T-helper 9 cell (primary cell): ENCODE measurements at places on chromosomes 4 and X.

DNA sequence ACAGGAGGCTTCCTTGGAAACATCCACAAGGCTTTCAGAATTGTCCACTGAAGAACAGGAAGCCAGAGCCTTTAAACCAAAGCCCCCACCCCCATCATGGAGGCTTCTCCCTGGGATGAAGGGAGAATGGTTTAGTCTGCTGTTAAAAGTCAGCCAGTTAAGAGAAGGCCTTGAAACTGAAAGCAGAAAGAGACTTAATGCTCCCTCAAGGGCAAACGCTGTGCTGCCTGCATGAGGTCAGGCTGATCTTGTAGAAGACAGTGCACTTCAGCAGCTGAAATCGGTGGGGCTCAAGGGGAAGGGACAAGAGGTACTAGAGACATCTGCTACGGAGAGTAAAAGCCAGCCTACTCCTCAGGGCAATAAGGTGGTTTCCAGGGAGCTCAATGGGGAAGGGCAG, 69.0 kb downstream of the HPRT1 start:
- no peak for DNase-seq

DNA sequence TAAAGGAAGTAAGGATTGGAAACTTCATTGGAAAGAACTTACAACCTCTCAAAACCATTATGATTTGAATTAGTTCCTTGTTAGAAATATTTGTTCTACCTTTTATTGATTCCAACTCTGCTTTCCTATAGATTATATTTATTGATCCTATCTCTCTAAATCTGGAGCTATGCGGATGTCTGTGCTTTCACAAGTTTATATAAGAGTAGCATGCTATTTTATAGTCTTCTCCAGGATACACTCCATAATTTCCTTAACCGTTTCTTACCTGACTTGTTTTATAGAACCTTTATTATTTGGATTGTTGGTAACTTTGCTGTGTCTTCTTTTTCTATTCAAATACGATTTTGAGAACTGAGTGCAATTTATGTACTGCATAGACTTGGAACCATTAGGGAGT, 668.1 kb downstream of the RAPGEF2 start:
- no peak for DNase-seq

DNA sequence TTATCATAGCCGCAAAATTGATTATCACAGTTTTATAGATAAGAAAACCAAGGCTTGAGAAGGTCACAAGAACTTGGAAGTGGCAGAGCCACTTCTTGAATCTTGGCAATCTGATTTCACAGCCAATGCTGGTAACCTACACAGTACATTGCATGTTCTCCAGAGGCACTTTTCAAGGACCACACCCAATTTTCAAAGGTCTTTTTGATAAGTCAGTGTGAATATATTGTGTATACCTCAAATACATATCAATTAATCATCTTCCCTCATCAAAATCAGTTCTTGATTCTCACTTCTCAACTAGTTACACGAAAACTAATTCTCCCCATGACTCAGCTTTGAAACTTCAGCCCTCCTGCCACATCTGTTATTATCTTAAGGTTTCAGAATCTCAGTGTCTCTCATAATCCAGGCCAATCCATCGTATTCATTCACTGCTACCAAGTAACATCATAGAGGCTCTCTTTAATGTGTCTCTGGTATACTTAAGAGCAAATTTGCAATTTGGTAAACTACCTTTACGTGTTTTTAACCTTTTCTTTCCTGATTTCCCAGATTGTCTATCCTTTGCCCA, 16.8 kb downstream of the CAMK2D start:
- no peak for DNase-seq

GRCh38 chrX:104922206-104922621, 298.3 kb downstream of the TEX13A start:
- DNase-seq = peak; percentile 34

DNA sequence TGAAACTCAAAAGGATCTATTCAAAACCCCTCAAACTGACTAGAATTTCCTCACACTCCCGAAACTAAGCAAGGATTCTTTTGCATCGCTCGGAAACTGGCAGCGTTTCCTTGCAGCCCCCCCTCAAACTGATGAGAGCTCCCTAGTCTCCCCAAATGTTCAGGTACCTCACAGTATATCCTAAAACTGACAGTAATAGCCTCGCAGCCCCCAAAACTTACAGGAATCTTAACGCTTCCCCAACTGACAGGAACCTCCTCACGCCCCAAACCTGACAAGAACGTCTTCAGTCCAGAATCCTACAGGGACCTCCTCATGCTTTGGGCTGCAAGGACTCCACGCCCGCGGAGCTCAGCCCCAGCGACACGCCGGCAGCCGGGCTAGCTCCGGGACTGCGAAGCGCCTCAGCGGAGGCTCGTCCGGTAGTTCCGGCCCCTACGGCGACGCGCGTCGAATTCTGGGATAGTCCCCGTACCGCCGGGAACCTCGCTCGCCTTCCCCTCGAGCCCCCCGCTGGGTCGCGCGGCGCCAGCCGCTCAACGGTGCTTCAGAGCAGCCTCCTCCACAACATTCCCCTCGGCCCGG, 640 bp downstream of the PHF8 start:
- peak; percentile 12 for DNase-seq

DNA sequence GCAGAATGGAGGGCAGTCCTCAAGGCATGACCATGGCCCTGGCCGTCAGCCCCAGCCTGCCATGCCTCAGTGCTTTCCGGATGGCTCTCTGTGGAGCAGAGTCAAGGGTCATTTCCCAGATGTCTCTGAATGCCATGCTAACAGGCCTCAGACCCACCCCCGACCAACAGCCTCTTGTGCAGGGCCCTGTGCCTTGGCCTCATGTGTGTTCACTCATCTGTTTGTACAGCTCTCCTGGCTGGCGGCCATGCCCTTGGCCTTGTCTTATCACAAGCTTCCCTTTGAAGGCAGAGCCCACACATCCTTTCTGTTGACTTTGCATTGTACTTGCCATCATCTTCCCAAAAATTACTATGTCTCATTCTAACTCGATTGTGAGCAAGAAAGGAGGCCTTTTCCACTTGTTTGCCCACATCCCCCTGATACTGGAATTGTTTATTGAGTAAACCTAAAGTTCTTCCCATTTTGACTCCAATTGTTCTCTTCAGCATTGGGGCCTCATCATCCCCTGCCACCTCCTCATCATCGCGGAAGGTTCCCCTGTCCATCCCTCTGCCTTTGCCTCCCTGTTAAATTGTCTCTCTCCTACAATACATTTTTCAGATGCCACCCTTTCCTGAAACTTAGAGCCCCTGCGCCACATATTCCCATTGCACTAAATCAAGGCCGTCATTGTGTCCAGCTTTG, 6.3 kb downstream of the CA5B start:
- DNase-seq = no peak

GRCh38 chr4:995311-996026, 2.3 kb upstream of the SLC26A1 start:
- no peak for DNase-seq

- DNase-seq = peak; percentile 7
Measured at GRCh38 chr4:98828801-98829200, 100.1 kb downstream of the EIF4E start.

GRCh38 chrX:96837808-96838207, 45.9 kb upstream of the RPA4 start:
- no peak for DNase-seq

DNA sequence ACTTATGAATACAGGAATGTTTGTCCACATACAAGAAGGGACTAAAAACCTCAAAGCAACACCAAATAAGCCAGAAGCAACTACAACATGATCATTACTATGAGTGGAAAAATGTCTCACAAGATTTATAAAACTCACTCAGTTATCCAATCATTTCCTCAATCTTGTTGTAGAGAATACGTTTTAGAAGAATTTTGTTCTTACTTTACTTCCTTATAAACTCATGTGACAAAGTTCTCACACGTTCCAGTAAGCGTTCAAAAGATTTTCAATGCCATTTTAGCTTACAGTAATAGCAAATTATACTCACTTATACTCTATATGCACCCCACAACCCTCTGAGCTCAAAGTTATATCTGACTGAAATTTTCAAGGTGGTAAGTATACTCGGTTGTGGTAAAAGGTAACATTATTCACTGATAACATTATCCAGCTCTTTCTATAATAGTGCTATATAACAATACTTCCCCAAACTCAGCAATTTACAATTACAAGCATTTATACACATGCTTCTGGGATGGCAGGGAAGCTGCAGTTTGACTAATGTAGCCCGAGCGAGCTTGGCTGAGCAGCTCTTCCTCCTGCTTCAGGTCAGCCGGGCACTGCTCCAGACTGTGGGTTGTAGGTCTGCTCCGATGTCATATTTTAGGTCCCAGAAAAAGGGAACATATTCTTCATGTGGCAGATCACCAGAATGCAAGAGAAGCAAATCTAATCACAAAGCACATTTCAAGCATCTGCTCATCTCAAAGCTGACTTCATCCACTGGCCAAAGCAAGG, 226.3 kb downstream of the RCHY1 start:
- no peak for DNase-seq

GRCh38 chr4:109352941-109353340, 50.5 kb upstream of the COL25A1 start:
- DNase-seq = no peak

- DNase-seq = no peak
Measured at GRCh38 chrX:139877710-139878414, 55.0 kb downstream of the ATP11C start.

- no peak for DNase-seq
Measured at GRCh38 chr4:74217365-74217764, 59.4 kb downstream of the MTHFD2L start.

- DNase-seq = no peak
Measured at GRCh38 chr4:156956826-156957368, 14.7 kb downstream of the PDGFC start.

DNA sequence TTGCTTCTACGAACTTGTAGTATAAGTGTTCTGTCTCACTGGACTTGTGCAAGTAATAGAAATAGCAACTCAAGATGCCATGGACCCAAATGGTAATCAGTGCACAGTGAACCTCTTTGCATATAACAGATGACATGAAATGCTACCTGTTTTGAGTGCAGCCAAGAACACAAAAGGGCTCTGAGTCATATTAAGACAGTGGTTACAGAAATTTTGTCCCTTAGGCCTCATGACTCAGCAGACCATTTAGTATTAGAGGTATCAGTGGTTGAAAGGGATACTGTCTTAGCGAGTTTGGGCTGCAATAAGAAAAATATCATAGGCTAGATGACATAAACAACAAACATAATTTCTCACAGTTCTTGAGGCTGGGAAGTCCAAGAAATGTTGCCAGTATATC, 502.9 kb upstream of the PCDH10 start:
- DNase-seq = no peak

DNA sequence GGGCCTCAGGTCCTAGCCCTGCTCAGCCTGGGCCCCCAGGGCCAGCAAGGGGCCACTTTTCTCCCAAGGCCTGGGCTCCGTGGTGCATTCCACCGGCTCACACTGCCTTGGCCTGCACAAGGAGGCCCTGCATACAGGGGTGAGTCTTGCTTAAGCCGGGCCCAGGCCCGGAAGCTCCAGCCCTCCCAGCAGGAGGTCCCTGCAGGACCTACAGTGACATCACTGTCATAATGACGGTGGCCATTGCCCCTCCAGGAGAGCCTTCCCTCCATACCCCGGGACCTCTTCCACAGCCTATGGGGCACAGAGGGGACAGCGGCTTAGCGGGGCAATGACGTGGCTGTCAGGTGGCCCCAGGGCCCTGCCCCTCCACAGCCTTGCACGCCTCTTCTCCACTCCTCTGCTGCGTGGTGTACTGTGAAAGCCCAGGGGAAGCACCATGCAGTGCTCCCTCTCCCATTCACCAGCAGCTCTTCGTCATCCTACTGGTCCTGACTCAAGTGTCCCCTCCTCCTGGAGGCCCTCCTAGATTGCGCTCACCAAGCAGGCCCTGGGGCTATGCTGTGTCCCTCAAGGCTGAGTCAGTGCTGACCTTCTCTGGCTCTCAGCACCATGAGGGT, 32.3 kb upstream of the AFAP1 start:
- DNase-seq = no peak

DNA sequence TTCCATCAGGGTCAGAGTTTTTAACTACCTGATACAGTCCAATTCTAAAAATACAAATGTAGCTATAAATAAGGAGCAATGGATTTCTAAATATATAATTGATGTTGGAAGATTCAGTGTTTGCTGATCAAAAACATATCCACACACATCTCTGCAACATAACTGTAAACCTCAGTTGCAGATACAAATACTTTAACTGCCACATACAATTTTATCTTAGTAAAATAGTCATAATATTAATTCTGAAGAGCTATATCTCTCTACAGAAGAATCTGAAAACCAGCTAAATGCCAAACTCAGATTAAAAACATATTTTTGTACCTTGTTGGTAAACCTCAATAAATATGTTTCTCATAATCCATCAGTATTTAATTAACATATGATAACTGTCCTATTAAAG, 674.3 kb upstream of the INTU start:
- DNase-seq = no peak

- no peak for DNase-seq
Measured at GRCh38 chrX:11381464-11381863, 88.3 kb downstream of the AMELX start.

GRCh38 chr4:145351162-145351561, 130.5 kb upstream of the SMAD1 start:
- no peak for DNase-seq

GRCh38 chr4:89380980-89381379, 73.4 kb upstream of the GPRIN3 start:
- no peak for DNase-seq

DNA sequence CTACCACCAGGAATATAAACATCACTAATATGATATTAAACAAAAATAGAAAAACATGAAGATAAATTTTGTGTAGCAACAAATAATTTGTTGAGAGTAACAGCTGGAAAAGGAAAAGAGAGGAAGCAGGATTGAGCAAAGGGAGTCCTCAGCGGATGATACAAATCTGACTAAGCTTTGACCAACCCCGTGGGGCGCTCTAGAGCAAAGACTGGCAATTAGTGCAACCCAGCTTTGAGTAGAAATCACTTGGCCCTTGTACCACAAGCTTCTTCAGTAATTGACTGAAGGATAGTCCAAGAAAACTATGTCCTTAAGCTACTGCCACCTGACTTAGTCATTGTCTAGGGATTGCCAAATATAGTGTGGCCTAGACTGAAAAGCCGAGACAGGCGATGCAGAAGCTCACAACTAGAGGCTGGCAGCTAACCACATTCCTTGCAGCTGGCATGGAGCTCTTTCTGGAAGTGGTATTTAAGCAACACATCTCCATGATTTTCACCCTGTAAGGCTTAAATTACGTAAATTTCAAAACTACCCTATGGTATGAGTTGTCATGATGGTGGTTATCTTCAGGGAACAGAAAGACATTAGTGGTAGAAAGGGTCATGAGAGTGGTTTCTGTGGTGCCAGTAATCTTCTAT, 396.0 kb downstream of the PDGFC start:
- DNase-seq = no peak

- no peak for DNase-seq
Measured at GRCh38 chr4:179766938-179767337, 2324.7 kb upstream of the AGA start.

DNA sequence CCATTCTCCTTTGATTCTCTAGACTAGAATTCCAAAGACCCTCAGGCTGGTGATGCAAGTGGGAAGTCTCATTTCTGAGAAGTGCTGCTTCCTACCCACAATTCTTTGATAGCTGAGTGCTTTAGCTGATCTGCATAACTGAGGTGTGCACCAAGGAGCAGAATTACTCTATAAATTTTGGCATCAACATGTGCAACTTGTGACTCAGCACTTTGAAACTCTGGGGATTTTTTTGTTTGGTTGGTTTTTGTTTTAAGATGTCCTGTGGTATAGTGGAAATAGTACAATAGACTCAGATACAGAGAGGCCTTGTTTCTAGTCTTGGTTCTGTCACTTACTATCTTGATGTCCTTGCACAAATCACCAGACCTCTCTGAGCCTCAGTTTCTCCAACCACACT, 148.4 kb downstream of the AR start:
- no peak for DNase-seq

- no peak for DNase-seq
Measured at GRCh38 chr4:94511591-94511990, 59.8 kb downstream of the PDLIM5 start.
